ENCODE measurements at places on chromosomes 3 and 15.
A peak's percentile ranks its signal among the peaks of the same experiment; 100 is the strongest.

DNA sequence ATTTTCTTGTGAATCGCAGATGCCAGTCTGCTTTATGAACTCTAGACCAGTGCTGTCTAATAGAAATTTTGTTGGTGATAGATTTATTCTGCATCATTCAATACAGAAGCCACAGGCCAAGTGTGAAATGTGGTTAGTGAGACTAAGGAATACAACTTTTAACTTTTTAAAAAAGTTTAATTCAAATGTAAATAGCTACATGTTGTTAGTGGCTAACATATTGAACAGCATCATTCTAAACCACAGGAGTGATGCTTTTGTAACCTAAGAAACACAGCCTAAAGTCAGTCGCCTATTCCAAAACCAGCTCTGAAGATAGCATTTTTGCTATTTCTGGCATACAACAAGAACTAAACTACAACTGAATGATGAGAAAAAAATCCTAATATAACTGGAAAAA, 164.8 kb upstream of the CBLB start:
- no peak for DNase-seq

DNA sequence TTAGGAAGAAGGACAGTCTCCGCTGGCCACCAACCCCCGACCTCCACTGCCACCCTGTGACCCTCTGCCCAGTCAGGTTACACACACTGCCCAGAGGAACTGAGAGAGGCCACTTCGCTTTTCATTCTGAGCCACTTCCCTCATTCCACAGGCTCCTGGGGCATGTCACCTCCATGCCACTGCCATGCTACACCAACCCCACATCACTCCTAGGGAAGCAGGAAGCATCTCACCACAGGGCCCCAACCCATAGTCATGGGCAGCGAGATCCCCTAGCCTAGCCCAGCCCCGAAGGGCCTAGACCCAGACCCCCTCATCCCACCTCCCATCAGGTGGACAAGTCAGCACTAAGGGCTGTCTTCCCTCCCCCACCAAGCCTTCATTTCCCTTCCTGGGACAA, 1.4 kb downstream of the PLCB2 start:
- DNase-seq = no peak

DNA sequence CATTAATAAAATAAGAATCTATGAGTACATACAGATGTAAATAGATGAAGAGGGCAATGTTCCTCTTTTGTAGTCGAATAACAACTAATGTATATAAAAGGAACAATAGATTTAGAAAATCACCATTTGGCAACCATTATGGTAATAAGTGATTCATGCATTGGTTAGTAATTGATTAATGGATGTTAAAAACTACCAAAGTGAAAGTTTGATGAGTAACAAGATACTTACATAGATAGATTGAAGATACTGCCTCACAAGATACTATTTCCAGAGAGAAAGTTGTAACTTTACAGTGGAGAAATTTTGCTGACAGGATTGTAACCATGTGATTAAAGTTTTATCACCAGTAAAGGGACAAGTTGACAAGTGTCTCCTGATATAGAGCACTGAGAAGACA, 55.0 kb downstream of the TCF12 start:
- DNase-seq = no peak

- no peak for DNase-seq
These were observed at the start of gene PRR23E for GRCh38 chr3:127192576-127193232. PRR23E (plus strand) TSS chr3:127193131; CDS start chr3:127196686, 3,555 bp downstream.

GRCh38 chr3:191166368-191166767, 32.7 kb upstream of the OSTN start:
- no peak for DNase-seq

DNA sequence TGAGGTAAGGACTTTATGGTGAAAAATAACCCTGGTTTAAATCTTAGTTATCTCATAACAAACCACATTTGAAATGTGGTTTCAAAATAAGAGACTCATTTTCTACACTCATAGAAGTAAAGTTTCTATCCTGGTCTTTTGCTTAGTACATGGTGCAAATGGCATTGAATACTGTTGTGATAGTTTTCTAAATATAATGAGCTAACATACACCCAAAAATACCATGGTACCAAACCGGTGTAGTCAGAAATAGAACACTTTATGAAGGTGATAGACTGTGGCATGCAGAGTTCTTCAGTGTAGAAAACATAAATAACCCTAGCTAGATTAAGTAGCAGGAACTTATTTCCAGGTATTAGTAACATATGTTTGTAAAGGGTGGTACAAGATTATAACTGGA, 629.4 kb downstream of the PLOD2 start:
- DNase-seq = no peak

DNA sequence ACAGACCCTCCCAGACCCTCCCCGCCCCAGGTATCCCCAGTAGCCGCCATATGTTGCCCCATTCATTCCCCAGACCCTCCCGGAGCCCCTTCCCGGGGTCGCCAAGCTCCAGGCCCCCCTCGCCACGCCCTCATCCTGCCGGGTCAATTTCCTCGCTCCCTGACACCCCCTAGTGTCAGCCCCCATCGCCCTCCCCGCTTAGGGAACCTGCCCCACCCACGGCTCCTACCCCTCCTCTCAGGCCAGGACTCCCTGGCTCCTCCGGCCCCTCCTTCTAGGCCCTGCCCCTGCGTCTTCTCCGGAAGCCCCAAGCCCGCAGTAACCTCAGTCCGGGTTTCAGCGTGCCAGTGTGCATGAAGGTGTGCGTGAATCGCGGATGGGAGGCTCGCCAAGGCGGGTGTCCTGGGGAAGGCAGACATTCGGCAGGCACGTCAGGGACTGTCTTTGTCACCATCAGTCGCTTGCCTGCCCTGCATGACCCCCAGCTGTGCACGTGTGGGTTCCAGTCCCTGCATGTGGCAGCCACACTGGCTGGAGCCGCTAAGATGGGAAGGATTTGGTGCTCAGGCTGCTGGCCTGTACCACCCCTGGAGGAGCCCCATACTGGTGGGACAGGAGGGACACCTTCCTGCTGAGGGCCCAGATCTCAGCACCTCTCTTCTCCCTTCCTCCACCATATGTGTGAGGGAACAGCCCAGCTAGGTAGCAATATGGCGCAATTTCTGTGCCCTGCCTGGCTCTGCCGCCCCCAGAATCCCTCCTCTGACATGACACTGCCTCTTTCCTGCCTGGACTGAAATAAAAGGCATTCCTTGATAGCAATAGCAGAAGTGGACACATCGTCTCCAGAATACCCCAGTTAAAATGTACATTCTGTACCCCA, 693 bp downstream of the DISP2 start:
- no peak for DNase-seq

- no peak for DNase-seq
These were observed 271.5 kb downstream of the SLC9A9 start for GRCh38 chr3:143576568-143577270.

- DNase-seq = no peak
These were observed 13.9 kb upstream of the RYR3 start for GRCh38 chr15:33296856-33297255.

DNA sequence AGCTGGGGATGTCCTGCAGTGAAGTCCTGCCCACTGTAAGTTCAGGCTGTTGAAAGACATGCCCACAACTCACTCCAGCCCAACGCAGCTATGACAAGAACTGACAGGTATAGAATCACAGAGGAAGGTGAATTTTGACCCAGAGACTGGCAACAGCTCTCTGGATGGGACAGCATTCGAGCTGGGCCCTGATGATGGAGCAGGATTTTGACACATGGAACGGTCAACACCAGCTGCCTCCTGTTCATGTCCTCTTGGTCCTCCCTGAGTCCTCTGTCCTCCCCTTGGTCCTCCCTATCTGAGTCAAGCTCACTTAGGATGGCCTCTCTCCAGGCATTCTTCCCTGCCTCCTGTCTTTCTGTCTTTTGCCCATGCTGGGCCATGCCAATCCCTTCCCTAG, 15.2 kb upstream of the ACAN start:
- DNase-seq = no peak

- peak; percentile 5 for DNase-seq
These were observed 244.8 kb downstream of the ALCAM start for GRCh38 chr3:105611304-105612192.

DNA sequence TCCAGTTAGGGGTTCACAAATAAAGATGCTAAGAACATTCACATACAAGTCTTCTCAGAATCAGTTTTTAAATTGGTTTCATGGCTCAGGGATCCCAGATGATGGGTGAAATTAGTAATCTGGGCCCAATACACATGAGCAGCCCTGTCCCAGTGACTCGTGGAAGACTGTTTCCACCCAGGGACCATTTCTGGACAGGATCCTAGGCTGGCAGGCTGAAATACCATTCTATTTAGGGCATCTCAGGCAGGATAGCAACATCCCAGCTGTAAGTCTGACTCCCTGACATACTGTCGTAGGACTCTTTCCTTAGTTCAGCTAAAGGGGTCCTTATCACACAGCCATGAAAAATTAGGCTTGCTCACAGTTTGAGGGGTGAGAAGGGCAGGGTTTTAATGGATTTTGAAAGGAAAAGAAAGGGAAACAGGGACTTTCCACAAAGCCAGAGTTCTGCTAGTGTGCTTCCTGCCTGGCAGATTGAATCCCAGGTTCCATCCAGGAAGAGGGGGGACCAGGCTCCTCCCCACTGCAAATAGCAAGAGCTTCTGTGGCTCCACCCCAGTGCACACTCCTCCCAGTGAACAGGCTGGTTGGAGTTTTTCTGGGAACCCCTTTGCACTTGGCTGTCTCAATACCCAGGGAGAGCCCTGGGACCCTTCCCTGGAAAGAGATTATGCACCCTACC, 41.3 kb upstream of the LYZL4 start:
- DNase-seq = no peak

- peak; percentile 10 for DNase-seq
These were observed 99.5 kb downstream of the ZNF621 start for GRCh38 chr3:40624189-40624769.

GRCh38 chr3:169379496-169380090, 283.9 kb downstream of the MECOM start:
- no peak for DNase-seq

- peak; percentile 52 for DNase-seq
These were observed 155.6 kb downstream of the SQOR start for GRCh38 chr15:45790325-45790943.

DNA sequence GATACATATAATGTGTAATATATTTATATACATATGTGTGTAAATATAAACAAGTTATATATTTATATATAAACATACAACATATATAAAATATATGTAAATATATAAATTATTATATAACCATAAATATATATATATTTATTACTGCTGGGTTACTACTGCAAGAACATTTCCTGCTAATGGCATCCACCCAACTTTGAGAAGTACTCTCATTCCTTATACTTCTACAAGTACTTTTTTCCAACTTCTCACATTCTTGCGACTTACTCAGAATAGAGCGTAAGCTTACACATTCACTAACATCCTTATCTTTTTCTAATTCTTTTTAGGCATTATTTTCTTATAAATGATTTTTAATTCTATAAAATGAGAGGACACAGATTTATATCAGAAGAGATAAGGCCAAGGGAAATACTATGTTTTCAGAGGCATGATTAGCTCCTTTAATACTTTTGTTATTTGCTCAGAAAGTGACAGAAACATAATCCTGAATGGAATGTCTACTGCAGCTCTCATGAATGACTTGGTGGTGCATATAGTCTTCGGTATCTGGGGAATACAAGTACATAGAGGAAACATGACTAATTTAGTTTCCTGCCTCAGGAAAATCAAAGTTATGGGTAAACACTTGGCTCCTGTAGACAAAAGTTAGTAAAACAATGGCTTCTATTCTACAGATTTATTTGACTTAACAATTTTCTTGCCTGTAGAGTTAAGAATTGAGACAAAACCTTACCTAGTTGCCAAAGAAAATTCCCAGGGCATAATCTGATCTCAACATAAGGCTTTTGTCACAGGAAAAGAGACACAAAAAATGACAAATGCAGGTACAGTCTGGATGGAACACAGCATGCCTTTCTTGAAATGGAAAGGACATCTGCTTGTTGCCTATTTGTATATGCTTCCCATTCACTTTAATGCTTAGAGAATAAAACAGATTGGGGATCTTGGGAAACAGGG, 453.9 kb downstream of the SQOR start:
- no peak for DNase-seq

DNA sequence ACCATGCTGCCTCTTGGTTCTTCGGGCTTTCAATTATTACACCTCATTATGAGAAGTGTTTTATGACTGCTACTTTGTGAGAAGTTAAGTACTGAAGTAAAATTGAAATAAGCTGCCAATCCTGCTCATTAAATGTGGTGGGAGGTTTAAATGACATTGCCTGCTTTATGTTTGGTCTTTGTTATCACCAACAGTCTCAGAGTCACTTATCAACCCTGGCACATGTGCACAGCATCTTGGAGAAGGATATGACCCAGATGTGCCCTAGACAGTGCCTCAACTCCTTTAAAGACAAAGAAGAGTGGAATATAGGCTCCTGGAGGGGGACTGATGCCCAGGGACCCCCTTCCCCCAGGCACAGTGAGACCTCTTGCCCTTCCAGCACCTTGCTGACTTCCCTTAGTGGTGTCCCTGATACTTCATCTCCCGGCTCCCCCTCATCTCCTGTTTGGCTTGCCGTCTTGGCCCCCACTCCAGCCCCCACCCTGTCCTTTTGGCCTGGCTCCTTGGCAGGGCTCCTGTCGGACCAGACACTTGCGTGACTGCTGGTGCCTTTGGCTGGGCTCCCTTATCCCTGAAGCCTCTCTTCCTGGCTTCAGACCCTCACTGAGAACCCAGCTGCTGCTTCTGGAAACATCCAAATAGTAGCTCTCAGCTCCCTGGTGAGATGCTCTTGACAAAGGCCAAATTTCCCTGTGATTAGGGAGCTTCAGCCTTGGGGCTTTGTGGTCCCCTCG, 39.8 kb downstream of the ARHGAP31 start:
- peak; percentile 65 for DNase-seq

DNA sequence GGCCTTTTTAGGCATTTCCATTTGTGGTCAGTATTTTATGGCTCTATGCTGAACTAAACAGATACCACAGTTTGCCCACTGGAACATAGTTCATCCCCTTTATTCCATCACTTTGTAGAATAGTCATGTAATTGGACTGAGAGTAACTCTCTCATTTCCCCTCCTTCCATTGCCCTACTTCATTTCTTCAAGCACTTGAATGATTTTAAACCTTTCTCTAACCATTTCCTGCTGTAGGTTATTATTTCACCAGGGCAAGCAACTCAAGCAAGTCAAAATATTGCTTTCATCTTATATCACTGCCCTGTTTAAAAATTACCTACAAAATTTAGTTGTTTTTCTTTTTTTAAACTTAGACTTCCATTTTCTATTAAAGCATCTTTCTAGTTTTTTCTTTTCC, 177.0 kb downstream of the RAP2B start:
- no peak for DNase-seq

GRCh38 chr15:43085921-43086320, 19.9 kb downstream of the UBR1 start:
- no peak for DNase-seq

DNA sequence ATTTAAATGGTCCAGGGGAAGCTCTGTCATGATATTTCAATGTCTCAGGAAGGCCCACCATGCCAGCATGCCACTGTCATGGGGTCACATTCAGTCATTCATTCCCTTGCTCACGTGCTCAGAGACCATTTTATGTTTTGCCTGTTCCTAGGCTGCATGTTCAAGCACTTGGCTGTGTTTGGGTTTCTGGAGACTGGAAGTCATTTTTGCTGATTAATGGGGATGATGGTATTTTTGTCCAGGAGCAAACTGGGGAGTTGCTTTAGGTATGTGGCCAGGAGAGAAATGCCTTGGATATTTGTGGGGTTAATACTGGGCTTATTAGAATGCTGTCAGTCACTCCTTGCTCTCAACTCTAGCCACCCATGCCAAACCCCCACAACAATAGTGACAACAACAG, 303.5 kb downstream of the PTPRG start:
- DNase-seq = no peak
